ENCODE measurements at places on chromosomes 2 and 18. TPM values are rescaled to one million over a fixed set of nuclear protein-coding genes. Genes with fewer than 3 reads are reported as not detected.

The KIAA1328 gene
- polyA plus RNA-seq: 8.9 TPM

The TUBA4B gene
- polyA plus RNA-seq: 0.94 TPM

The ITPRIPL1 gene
- 5.3 TPM for polyA plus RNA-seq

The PRKAG3 gene
- not detected for polyA plus RNA-seq

The SLC9A4 gene
- 8.0 TPM for polyA plus RNA-seq

The HNMT gene
- polyA plus RNA-seq: 78.5 TPM
